Choroid plexus epithelial cell (primary cell): ENCODE measurements at places on chromosomes 7 and 10.

- DNase-seq = no peak
These were observed 80.7 kb upstream of the PDCD4 start for GRCh38 chr10:110790913-110791506.

GRCh38 chr10:17771017-17771416 lies 19.0 kb downstream of the TMEM236 start:
- DNase-seq = no peak

DNA sequence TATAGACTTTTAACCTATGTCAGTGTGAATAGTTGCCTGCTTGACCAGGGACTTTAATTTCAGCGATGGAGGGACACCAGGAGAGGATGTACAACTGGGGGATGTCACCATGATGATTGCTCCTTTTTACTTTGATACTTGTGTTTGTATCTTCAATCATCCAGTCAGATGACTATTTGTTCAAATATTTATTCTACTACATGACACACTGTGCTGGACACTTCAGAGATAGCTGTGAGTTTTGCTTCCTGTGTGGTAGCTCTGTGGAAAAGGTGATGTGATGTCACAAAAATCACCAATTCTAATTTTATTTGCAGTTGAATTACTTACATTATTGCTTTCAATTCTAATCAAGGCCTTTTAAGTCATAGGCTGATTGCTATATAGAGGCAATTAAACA lies 62.7 kb upstream of the CREB5 start:
- no peak for DNase-seq

DNA sequence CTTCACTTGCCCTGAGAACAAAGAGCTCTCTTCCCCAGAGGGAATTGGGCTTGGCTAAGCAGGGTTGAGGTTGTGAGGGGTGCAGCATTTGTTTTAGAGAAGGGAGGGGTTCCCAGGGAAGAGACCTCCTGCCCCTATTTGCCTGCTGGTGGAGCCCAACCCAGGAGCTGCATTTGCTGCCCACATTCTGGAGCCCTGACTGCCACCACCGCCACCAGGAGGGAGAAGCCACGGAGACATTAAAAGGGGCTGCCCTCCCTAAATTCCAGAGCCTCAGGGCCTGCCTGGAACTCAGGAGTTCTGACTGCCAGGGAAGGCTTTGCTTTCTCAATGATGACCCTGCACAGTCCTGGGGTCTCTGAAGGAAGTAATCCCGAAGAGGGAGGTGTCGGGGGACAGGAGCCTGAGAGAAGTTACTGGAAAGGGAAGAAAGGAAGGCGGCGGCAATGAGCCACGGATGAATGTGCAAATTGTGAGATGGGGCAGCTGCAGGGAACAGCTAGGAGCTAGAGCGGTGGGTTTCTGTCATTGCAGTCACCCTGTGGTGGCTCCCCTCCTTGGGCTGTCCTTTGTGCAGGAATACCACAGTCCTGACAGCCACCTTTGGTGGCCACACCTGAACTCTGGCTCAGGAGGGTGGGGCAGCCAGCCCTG lies 51.3 kb downstream of the NEURL1 start:
- DNase-seq = no peak

DNA sequence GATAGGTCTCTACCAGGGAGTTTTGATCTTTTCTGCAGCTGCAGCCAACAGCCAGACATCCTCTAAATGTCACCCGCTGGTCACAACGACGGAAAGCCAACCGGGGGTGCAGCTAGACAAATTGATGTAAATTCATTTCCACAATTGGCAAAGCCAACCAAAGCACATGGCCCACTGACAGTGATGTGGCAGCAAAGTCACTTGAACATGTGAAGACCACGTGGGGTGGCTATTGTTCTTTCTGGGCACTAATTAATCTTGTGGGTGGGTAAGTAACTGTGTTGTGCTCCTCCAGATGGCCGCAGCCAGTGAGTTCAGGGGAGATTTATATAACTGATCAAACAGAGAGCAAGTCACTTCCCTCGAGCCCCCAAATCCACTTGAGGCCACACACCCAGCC lies 354.1 kb downstream of the ANKRD30A start:
- DNase-seq = no peak

DNA sequence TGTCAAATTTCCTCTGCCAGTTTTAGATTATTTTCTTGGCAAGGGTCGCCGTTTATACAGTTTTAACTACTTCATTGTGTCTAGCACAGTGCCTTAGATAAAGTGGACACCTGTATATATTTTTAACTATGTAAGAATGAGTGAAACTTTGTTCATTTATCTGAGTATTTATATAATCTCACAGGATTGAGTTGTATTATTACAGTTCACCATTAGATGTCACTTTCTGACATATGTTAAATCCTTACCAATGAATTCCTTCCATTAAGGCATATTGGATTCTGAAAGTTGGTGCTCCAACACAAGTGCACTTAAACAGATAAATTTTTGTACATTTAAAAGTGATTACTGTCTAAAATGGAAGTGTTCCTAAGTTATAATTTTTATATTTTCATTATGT lies 43.0 kb downstream of the ZMYND11 start:
- peak; percentile 80 for DNase-seq

DNA sequence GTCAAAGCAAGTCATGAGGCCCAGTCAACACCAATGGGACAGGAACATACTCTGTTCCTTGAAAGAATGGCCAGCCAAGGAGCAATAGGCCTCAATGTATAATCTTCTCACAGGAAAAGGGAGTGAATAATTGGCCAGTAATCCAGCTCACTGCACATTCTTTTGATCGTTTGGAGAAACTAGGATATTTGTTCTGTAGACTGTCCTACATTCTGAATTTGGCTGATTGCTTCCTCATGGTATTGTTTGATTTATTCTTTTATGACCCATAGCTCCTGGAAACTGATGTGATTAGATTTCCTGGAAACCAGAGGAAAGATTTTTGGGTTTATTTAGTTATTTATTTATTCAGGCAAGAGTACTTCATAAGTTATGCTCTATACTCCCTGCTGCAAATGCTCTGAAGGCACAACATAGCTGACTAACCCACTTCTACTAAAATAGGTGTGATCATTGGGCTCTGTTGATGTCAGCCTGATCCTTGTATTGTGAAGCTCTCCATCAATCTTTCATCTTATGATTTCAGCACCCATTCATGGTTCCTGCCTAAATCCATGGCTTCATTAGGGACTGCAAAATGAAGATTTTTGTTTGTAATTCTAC lies 745.2 kb downstream of the SUGCT start:
- DNase-seq = peak; percentile 22

GRCh38 chr10:69867699-69868558 lies 66.2 kb downstream of the COL13A1 start:
- DNase-seq = no peak

- peak; percentile 28 for DNase-seq
These were observed 57.2 kb downstream of the MGAM2 start for GRCh38 chr7:142168746-142169145.

DNA sequence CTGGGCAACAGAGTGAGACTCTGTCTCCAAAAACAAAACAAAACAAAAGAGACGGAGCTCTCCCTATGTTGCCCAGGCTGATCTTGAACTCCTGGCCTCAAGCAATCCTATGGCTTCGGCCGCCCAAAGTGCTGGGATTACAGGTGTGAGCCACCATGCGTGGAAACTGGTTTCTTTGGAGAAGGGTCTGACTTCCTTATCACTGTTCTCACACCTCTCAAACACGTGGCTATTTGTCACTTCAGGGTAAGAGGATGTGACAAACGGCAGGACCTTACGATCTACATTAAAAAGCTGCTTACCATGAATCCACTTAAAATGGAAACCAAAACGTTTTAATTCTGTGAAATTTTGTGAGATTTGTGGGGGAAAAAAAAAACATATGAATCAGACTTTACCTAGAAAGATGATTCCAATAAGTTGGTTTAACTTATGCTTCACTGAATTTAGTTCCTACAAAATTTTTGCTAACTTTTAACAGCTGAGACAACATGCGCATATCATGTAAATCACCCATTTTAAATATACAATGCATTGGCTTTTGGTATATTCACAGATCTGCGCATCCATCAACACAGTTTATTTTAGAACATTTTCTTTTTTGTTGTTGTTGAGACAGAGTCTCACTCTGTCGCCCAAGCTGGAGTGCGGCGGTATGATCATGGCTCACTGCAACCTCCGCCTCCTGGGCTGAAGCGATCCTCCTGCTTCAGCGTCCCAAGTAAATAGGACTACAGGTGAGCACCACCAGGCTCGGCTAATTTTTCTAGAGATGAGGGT lies 18.7 kb upstream of the FOXK1 start:
- DNase-seq = no peak

GRCh38 chr7:152968514-152968913 lies 209.0 kb downstream of the ACTR3B start:
- DNase-seq = no peak

- no peak for DNase-seq
These were observed 20.1 kb upstream of the GSTK1 start for GRCh38 chr7:143243111-143243510.

GRCh38 chr10:132438091-132439024 lies 41.4 kb downstream of the PWWP2B start:
- DNase-seq = no peak

GRCh38 chr10:103926722-103927319 lies 8.8 kb upstream of the STN1 start:
- DNase-seq = no peak

DNA sequence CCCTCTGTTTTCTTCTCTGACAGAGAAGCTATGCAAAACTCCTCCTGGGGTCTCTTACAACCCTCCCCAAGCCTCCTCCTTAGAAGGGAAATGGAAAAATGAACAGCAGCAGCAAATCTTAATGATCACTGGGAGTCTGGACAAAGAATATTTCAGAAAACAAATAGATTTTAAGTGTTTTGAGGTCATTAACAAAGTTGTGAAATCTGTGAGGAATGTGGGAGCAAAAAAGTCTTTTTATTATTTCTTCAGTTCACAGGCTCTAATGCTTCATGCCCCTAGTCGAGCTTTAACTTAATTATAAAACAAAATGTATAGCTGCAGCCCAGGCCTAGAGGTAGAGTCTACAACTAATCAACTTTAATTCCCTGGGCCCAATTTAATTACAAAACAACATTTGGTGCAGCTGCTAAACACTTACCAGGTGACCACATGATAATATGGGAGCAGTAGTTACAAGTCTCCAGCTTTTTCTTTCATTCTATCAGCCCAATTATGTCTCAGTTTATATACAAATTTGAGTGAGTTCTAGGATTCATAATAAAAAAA lies 293.2 kb downstream of the THSD7A start:
- no peak for DNase-seq

GRCh38 chr7:5528071-5528814 lies 104.6 kb upstream of the TNRC18 start:
- peak; percentile 53 for DNase-seq

DNA sequence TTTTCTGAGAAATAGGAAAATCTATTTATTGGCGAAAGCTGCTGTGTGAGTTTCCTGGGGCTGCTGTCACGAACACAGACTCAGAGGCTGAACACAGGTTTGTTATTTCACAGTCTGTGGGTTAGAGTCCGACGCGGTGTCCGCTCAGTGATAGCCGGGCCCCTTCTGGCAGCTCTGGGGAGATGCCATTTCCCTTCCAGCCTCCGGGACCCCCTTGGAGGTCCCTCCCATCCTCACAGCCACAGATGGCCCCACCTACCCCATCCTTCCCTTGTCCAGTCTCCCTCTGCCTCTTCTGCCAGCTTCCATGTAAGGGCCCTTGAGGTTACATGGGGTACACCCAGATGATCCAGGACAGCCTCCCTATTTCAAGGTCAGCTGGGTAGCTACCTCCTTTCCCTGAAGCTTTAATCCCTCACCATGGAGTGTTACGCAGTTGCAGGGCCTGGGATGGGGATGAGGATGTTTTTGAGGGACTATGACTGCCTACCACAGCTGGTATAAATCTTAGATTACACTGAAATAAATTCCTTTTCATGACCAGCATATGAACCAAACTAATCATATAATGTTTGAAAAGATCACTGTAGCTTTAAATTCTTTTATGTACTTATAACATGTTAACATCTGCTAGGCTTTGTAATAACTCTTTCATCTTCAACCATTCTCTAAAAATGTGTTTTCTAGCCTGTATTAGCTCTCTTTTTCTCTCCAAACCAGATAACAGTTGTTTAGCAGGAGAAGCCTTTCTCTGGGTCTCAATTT lies 98.5 kb downstream of the WDR37 start:
- no peak for DNase-seq

DNA sequence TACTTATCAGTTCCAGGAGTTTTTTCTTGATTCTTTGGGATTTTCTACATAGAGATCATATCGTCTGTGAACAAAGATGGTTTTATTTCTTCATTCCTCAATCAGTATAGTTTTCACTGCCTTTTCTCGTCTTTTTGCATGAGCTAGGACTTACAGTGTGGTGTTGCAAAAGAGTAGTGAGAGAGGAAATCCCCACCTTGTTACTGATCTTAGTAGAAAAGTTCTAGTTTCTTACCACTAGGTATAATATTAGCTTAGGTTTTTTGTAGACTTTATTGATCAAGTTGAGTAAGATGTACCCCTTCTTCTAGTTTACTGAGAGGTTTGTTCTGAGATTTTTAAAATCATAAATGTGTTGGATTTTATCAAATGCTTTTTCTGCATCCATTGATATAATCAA lies 123.3 kb downstream of the TMEM26 start:
- DNase-seq = no peak

- no peak for DNase-seq
These were observed 2.9 kb downstream of the FZD8 start for GRCh38 chr10:35639021-35639727.

DNA sequence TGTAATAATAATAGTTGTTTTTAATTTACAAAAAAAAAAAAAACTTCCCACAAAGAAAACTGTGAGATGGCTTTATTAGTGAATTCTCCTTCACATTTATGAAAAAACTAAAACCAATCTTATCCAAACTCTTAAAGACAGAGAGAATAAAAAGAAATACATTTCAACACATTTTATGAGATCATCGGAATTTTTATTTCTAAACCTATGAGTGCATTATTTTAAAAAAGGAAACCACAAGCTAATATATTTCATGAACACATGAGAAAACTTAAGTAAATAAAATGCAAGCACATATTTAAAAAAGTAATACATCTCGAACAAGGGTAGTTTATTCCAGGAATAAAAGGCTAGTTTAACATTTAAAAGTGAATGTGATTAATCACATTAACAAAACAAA lies 31.5 kb downstream of the C7orf25 start:
- no peak for DNase-seq

DNA sequence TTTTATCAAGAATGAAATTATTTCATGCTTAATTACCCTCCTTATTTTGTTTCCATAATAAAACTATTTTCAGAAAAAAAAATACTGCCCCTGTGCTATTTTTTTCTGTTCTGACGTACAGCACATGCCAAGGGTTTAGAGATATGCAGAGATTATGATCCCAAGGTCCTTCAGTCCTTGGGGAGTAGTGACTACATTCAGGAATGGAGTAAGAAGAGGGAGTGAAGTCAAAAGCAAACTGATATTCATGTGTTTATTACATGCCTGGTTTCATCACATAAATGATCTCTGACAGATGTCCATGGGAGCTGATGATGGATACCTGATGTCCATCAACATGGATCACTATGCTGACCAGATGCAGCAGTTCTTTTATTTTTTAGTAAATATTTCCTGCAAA lies 17.2 kb downstream of the AKAP9 start:
- DNase-seq = no peak
